CD4-positive, alpha-beta T cell treated with Interleukin-6 for 4 hours (primary cell): ENCODE measurements at places on chromosomes 13 and 19.

- no peak for DNase-seq
These were observed 202.0 kb downstream of the FOXO1 start for GRCh38 chr13:40464337-40465014.

- no peak for DNase-seq
These were observed 16.8 kb downstream of the PABPC3 start for GRCh38 chr13:25112695-25113255.

- DNase-seq, result no peak
These were observed 23.5 kb downstream of the DYRK1B start for GRCh38 chr19:39810424-39810823.

DNA sequence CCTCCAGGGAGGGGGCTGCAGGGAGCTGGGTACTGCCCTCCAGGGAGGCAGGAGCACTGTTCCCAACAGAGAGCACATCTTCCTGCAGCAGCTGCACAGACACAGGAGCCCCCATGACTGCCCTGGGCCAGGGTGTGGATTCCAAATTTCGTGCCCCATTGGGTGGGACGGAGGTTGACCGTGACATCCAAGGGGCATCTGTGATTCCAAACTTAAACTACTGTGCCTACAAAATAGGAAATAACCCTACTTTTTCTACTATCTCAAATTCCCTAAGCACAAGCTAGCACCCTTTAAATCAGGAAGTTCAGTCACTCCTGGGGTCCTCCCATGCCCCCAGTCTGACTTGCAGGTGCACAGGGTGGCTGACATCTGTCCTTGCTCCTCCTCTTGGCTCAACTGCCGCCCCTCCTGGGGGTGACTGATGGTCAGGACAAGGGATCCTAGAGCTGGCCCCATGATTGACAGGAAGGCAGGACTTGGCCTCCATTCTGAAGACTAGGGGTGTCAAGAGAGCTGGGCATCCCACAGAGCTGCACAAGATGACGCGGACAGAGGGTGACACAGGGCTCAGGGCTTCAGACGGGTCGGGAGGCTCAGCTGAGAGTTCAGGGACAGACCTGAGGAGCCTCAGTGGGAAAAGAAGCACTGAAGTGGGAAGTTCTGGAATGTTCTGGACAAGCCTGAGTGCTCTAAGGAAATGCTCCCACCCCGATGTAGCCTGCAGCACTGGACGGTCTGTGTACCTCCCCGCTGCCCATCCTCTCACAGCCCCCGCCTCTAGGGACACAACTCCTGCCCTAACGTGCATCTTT lies 7.8 kb upstream of the CEACAM5 start:
- DNase-seq, result no peak

- DNase-seq, result no peak
These were observed 45.6 kb upstream of the MRI1 start for GRCh38 chr19:13718733-13719132.

DNA sequence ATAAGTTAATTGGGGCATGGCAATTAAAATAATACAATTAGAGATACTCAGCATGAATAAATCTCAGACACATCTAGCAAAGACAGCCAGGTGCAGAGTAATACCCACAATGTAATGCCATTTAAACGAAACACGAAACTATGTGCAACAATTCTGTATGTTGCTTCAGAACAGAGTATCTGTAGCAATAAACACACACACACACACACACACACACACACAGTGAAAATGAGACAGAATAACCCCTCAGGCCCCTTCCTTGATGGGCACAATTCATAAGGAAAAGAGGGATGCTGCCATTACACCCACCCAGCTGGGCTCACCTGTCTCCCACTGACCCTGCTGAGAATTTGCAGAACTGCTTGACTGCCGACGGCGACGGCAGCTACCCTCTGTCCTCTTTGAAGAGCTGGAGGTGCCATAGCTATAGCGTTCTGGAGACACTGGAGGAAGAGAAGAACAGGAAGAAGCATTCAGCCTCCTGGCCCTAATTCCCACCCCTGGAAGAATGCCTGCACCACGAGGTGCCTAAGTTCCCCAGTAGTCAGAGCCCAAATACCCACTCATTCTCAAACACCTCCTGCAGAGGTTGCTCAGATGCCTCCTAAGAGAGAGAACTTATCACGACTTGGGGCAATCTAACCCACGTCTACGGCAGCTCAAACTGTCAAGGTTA lies 2.5 kb downstream of the DEDD2 start:
- DNase-seq, result no peak

DNA sequence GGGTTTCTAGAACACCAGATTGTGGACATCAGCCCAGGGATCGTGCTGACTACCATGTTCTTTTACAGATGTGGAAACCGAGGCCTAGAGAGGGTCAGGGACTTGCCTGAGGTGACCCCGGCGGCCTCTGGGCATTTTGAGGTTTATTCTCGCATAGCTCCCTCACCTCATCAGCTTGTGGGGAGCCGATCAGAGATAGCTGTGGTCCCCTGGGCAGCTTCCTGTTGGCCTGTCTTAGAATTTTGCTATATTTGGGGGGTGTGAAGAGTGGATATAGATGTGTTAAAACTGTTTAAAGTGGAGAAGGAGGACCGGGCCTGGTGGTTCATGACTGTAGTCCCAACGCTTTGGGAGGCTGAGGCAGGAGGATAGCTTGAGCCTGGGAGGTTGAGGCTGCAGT lies 6.9 kb downstream of the ARHGEF1 start:
- no peak for DNase-seq

DNA sequence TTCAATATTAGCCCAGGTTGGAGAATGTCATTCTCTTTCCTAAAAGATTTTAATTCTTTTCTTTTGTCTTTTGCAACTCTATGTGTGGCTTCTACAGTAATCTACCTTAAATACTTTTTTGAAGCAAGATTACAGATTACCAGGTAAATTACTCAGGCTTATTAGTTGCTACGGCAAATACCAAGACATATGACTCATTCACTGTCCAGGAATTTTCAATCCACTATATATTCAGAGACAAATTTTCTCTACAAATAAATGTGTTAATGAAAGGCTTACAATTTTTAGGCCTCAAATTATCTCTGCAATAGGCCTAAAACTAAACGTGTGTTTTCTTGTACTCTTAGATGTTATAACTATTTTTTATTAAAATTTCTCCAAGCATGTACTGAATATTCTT lies 631.3 kb downstream of the DIAPH3 start:
- no peak for DNase-seq
